Activated gamma-delta T cell treated with Interleukin-2 at 50 U/mL for 16 hours (primary cell): ENCODE measurements at places on chromosomes 2 and 18.

GRCh38 chr2:112730791-112731190, 10.0 kb downstream of the NT5DC4 start:
- DNase-seq: no peak

DNA sequence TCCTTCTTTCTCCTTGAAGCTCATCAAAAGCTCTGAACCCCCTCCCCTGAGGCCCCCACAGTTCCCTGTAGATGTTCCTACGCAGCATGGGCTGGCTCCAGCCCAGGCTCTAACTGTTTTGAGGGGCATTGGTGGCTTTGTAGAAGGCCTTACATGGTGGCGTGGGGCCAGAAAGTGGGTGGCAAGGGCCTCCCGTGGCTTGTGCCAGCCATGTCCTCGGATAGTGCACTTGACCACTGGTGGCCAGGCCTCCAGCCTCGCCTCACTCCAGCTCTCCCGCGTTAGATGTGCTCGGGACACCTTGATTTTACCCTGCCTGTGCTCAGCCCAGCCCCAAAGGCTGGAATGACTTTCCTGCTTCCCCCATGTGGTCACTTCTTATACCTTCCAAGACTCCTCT, 92.9 kb downstream of the TWIST2 start:
- no peak for DNase-seq

- no peak for DNase-seq
Observed at GRCh38 chr2:130928385-130928784, 91.7 kb downstream of the ARHGEF4 start.

DNA sequence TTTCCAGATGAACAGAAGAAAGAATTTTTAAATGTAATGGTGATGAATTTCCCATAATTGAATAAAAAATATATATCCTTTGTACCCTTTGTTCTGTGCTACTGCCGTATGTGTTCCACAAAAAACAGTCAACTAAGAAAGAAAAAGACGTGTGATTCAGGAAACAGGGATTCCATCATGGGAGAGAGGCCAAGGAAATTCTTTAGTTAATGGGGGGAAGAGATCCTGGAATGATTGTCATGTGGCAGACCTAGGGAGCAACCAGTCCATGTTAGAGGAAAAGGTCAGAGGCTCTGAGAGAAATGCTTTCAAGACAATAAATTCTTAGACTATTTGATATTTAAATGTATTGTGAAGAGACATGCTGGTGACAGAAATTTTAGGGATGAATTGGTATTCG, 76.6 kb downstream of the CPO start:
- no peak for DNase-seq

DNA sequence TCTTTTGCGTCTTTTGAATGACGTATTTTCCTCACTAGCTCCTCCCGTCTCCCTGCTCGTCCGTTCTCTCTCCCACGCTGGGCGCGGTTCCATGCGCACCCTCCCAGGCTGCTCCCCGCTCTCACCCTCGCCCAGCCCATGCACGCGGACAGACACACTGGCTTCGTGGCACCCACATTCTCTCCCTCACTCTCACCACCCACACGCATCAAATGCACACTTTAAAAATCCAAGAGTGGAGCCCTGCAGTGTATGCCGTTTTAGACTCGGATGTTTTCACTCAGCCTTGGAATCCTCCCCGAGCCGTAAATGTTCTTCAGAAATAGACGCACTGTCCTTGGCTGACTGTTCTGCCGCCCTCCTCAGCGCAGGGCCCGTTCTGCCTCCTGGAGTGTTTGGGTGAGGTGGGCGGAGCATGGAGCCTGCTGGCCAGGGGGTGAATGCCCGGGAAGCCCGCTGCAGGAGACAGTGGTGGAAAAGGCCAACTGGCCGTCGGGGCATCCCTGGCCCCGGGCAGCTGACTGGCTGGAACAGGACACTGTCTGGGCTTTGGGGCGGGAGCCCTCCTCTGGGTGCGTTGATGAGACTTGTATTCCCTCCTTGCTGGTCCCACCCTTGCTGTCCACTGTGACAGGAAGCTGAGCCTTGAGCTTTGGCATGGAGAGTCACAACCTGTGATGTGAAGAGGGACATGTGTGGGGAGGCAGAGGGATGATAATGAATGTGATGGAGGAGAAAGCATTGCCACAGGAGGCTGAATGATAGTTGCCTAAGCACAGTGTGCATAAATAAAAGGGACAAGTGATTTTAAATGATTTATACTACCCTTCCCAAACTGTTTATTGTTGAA, 35.4 kb upstream of the LYPD6B start:
- no peak for DNase-seq

- no peak for DNase-seq
Observed at GRCh38 chr2:31137211-31138036, 816 bp downstream of the GALNT14 start.
